Cardiac muscle cell (in vitro differentiated cells and primary cell): ENCODE measurements at places on chromosomes 3 and 15.

- peak; percentile 93 for DNase-seq
These were observed 104.5 kb downstream of the RPLP1 start for GRCh38 chr15:69557020-69557706.

DNA sequence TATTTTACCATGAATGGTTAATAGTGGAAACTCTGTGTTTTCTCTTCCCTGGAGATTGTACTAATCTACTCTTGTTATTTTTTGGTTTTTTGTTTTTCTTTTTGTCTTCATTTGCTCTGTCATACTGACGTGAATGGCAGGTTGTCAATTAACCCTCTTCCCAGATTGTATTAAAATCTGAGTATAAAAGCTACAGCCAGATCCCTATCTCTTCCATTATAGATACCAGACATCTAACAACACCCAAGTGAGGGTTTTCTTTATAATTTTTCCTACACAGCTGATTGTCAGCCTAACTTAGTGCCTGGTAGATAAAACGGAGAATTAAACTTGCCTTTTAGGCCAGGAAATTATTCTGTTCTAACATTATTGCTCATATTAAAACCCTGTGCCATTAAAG is 162.6 kb downstream of the IL5RA start:
- DNase-seq: no peak

DNA sequence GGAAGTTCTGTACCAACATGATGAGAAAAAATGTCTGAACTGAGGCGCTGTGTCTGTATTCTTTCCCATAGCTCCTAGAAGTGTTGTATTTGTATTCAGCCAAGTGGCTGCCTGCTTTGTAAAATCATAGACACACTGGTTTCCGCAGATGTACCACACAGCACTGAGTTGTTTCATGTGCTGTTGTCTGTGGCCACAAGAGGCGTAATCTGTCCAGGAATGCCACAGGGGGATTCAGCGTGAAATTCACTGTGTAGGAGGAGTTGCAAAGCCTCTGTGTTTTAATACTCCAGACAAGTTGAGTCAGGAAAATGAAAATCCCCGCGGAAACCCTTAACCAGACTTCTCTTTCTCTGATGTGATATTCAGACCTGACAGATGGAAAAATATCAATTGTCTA is 462.2 kb downstream of the NSUN3 start:
- DNase-seq: peak; percentile 61

DNA sequence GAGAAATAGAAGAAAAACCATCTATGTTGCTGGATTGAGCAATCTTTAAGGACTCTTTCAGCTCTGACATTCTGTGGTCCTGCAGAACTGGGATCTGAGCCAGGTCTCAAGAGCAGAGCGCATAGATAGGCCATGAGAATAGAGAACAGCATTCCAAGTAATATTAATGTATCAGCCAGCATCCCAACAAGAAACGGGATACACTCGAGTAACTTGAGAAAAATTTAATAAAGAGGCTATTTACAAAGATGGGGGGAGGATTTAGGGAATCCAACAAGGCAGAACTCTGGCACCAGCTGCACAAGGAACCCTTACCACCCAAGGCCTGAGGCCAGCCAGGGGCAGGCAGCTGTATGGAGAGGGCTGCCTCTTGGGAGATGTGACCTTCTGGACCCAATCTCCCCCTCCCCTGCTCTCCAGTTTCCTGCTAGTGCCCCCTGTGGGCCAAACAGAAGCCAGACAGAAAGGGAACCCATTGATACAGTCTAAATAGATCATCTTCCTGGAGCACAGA is 8.2 kb downstream of the TMOD2 start:
- peak; percentile 98 for DNase-seq

GRCh38 chr3:33681667-33682066 is 36.4 kb downstream of the CLASP2 start:
- DNase-seq: no peak

DNA sequence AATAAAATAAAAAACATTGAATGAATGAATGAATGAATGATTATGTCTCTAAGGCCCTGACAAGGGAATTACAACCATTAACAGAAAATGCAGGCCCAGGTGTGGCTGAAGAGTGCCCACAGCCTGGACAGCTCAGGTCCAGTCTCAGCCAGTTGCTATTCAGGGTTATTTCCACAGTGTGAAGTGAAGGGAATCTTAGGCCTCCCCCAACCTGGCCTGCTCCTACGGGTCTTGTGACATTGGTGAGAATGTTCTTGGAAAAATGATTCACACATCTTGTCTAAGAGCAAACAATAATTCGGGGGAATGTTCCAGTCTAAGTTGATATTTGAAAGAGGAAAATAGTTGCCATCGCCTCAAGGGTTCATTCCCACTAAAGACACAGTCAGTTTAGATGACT is 37.0 kb downstream of the MINDY4B start:
- DNase-seq: peak; percentile 47
